ENCODE measurements at places on chromosomes 1 and 21.

- DNase-seq: peak; percentile 47
Observed at GRCh38 chr1:3033040-3033789, 11.9 kb downstream of the ACTRT2 start.

DNA sequence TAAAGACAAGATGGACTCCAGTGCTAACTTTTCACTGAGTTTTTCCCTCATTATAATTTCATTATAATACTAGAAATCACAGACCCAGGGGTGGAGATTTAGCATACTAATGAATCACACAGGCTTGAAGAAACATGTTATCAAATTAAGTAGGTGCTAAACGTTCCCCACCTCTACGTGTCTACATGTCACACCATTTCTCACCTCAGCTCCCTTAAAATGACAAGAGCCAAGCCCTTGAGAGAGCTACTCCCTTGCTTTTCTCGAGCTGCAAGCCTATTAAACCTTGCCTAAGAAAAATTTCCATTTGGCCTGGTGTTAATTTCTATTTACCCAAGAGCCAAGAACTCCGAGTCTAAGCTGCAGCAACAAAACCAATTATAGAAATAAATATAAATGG lies 396.3 kb upstream of the NEGR1 start:
- no peak for DNase-seq

- no peak for DNase-seq
Observed at GRCh38 chr1:114000406-114000805, 21.1 kb downstream of the OLFML3 start.

- DNase-seq: no peak
Observed at GRCh38 chr21:41801321-41802197, 34.7 kb upstream of the RIPK4 start.

DNA sequence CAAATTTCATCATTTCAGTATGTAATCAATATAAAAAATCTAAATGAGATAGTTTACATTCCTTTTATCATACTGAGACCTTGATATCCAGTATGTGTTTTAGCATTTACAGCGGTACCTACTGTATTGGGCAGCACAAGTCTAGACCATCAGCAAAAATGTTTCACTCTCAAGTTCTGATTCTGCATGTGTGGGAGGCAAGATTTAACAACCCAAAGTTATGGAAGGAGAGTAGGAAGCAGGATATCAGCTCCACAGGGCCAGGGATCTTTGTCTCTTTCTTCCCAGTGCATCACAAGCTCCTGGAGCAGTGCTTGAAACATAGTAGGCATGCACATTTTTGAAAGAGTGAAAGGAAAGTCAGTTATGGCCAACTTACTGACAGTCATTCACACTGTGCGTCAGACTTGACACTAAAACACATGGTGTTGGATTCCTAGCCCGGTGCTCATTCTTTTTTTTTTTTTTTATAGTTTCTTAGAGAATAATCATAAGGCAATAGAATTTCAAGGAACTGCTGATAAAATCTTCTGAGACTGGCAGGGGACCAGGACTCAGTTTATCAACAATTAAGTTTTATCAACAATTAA lies 6.1 kb downstream of the TENT5C start:
- DNase-seq: no peak

DNA sequence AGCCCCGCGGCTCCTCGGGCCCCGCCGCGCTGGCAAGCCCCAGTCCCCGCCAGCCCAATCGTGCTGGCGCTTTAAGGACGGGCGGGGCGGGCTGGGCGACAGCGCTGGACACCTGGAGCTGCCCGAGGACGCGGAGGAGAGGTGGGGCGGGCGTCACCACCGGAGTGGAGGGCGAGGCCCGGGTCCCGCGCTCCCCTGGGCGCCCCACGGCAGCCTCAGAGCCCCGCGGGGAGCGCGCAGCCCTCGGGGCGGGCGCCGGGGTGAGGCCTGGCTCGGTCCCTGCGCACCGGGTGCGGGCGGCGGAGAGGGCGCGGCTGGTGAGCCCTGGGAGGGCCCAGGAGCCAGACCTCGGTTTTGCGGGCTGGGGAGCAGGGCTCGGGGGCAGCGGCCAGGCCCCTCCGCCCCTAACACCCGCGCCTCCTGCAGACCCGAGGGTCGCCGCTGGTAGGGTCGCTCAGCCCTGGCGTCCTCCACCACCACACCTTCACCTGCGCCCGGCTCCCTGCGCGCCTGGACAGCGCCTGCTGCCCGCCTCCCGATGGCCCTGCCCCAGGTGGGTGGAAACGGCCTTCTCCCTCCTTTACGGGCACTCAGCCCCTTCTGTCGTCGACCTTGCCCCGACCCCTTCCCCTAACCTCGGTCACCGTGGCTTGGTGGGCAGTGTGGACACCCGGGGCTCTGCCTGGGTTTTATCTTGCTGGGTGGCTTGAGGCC lies at the start of gene TMEM61:
TSS of gene TMEM61 (plus strand) at position 101 of the 714 bp plus-strand sequence. CDS start at position 539, 438 bp downstream.
- DNase-seq: no peak

DNA sequence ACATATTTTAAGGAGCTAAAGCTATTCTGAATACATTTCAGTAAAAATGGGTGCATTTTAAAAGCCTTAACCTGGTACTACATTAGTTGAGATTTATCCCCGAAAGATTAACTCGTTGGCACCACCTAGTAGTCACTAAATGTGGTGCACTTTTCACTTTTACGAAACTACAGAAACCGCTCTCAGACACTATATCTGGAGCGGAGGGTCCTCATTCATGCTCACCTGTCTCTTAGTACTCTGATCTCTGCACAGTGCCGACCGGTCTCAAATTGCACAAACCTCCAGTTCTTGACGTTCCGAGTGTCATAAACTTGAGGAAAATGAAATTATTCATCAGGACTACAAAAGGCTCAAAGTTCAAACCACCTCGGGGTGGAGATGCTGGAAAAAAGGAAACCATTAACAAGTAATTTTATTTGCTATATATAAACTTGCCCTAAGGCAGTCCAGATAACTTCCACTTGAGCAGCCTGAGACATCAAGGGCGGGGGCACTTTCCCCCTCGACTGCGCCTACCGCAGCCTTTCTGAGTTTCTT lies 722 bp downstream of the LZIC start:
- peak; percentile 11 for DNase-seq

- no peak for DNase-seq
Observed at GRCh38 chr21:35373998-35374397, 324.9 kb upstream of the RUNX1 start.

DNA sequence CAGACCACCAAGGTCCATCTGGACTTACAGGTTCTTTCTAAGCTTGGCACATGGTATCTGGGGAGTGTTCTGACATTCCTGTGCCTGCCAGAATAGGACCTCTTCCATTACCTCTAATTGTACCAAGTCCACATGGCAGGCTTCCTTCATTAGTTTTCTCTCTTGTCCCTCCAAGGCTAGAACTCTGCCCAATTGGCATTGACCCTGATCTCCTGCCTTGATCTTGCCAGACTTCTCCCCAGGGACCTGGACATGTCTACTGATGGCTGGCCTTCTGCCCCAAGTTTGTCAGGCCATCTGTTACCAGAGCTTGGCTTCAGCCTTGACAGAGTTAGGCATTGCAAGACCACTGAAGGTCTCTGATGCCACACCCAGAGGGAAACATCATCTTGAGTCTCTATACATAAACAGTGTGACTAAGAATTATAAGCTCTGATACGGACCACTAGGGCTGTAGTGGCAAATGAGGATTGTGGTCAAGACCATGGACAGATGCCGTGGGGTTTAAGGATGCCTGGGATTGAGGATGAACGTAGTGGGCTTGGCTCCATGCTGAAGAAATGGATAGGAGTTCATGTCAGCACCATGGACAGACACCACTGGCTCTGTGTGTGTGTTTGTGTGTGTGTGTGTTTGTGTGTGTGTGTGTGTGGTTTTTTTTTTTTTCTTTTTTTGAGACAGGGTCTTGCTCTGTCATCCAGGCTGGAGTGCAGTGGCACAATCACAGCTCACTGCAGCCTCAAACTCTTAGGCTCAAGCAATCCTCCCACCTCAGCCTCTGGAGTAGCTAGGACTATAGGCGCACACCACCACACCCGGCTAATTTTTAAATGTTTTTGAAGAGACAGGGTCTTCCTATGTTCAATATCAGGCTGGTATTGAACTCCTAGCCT lies 19.5 kb upstream of the PSMB2 start:
- DNase-seq: no peak

DNA sequence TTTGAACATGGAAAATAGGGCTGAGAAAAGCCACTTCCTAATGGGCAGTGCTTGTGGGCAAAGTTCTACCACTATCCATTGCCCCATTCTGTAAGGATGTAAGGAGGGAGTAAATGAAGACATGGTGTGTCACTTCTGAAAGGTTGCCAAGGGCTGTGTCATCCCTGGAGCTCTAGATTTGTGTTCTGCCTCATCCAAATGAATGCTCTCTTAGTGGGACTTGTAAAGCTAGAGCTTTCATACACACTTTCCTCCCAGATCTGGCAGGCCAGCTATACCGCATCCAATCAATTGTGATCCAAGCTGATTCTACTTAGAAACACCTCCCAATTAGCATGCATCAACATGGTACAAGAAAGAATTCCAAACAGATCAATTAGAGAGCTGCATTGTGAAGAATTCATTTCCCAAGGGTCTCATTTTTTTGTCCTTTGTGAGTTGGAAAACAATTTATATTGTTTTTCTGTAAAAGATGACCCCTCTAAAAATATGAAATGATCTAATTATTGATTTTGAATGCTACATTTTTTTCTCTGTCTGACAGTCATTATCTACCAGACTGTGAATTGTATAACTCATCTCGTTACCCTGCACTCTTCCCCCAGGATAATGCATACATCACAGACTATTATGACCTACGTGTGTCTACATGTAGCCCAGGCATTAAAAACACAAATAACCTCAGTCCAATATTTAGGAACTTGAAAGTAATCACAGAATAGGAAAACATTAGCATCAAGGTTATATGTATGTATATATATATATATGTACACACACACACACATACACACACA lies 117.1 kb upstream of the DUSP10 start:
- DNase-seq: no peak

DNA sequence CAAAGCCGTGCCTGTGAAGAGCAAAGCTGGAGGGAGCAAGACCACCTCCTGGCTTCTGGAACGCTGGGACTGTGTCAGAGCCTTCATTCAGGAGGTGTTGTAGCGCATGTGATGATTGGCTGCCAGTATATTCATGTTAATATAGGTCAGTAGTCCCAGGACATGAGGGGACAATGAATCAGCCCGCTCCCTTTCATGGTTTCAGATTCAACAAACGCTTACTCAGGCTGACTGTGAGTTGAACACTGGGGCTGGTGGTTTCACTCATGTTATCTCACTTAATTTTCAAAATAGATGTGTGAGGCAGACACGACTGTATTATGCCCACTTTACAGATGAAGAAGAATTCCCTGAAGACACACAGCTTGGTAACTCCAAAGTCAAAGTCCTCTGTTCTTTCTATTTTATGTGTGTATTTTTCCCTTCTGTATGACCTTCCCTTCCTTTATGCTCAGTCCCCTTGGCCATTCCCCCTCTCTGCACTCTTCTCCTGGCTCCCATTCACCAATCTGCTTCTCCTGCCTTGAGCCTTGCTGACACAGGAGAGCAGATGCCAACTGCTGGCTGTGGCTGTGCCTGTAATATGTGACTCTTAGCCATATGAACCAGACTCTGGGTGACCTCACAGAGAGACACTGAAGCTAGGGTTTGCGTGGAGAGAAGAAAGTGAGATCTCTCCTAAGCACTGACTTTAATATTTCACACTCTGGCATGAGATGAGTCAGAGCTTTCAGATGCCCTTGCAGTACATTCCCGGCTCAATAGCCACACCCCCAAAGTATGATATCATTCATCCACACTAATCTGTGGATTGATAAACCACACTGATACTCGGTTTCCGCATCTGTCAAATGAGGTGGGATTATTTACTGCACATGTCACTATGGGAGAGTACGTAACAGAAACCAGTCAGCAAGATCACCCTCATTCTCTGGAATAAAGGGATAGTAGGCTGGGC lies 31.4 kb upstream of the KIRREL1 start:
- DNase-seq: no peak

DNA sequence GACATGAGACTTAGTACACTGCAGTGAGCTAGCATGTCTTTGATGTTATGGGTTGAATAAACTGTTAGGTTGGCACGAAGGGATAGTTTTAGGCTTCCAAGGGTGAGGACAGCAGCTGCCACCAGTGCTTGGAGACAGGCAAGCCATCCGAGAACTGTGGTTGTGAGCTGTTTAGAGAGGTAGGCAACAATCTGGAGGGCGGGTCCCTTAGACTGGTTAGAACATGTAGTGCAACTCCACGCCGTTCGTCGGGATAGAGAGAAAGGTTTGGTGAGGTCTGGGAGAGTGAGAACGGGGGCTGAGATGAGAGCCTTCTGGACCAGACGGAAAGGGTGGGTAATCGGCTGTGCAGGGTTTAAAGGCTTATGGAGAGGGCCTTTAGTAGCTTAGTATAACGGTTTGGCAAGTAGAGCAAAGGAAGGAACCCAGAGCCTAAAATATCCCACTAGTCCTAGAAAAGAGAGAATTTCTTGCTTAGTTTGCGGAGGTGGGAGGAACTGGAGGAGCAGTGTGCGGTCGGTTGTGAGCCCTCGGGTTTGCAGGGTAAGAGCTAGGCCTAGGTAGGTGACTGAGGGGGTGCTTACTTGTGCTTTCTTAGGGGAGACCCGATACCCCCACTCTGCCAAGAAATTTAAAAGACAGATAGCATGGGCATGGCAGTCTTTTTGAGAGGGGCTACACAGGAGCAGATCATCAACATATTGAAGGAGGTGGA lies 72.8 kb downstream of the CNST start:
- DNase-seq: no peak

DNA sequence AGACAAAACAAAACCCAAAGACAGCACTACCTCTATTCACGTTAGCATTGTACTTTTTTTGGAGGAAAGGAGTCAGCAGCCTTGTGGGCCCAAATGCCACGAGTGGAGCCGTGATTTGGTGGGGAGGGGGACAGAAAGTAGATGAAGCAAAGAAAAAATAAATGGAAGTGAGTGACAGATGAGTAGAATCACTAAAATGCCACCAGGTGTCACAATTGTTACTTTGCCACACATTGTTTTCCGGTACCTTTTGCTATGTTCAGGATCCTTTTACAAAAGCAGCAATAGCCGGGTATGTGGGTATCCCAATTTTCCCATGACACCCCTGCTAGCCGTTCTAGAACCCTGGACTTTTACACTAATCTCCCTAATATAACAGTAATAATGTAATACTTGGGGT lies 85.0 kb upstream of the AK4 start:
- DNase-seq: no peak

GRCh38 chr1:38268226-38268625 lies 221.6 kb upstream of the POU3F1 start:
- DNase-seq: no peak

DNA sequence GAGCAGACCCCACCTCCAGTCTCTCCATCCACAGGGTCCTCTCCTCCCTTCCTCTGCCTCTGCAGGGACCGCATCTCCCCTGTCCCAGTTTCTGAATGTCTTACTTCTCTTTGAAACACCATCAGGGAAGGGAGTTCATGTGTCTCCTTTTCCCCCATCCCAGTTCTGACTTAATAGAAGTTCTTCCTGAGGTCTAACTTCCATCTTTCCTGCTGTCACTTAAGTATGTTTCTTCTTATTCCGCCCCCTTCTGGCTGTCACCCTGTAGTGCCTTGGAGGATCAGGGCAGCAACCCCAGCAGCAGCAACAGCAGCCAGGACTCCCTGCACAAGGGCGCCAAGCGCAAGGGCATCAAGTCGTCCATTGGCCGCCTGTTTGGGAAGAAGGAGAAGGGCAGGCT lies 29.3 kb downstream of the MYOG start:
- no peak for DNase-seq

GRCh38 chr1:36321119-36321951 lies 2.1 kb downstream of the EVA1B start:
- peak; percentile 46 for DNase-seq

GRCh38 chr1:31564606-31564989 lies 11.7 kb upstream of the TINAGL1 start:
- no peak for DNase-seq
